Spinal cord (tissue), 10 donors: ENCODE measurements at places on chromosomes 11 and 22.

DNA sequence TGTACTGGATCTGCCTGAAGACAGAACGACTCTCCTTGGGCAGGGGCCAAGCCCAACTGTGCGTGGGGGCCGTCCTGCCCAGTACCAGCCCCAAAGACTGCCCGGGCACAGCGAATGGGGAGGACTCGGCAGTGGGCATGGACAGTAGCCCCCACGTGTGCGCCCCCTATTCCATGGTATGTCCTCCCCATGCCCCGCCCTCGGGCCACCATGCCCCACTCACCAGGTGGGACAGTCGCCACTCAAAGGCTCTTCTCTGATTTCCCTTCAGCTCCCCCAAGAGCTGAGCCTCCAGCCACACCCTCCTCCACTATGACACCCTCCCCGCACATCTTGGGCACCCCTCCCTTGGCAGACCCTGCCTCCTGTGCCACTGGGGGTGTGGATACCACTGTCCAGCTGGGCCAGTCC lies 43.5 kb downstream of the GNB1L start:
- no peaks in the 10 kb centered on the region for H3K27me3 ChIP-seq
- peaks cover 42% of the 10 kb centered on the region for H3K36me3 ChIP-seq
- H3K27ac ChIP-seq, result no peak overlapping the region
- no peak overlapping the region for H3K4me3 ChIP-seq
- peaks cover 26% of the 10 kb centered on the region for H3K4me1 ChIP-seq

- no peaks in the 10 kb centered on the region for H3K36me3 ChIP-seq
- H3K27me3 ChIP-seq, result no peaks in the 10 kb centered on the region
- H3K27ac ChIP-seq, result no peak overlapping the region
These were observed 68.3 kb upstream of the CRYBB3 start for GRCh38 chr22:25131198-25131887.

GRCh38 chr22:37907036-37907954 lies 1.2 kb downstream of the MICALL1 start:
- peak overlapping the region; percentile 52 for H3K27ac ChIP-seq
- H3K27me3 ChIP-seq, result no peaks in the 10 kb centered on the region
- no peak for DNase-seq
- H3K36me3 ChIP-seq, result peaks cover 36% of the 10 kb centered on the region
- peak overlapping the region; percentile 56 for H3K4me3 ChIP-seq

DNA sequence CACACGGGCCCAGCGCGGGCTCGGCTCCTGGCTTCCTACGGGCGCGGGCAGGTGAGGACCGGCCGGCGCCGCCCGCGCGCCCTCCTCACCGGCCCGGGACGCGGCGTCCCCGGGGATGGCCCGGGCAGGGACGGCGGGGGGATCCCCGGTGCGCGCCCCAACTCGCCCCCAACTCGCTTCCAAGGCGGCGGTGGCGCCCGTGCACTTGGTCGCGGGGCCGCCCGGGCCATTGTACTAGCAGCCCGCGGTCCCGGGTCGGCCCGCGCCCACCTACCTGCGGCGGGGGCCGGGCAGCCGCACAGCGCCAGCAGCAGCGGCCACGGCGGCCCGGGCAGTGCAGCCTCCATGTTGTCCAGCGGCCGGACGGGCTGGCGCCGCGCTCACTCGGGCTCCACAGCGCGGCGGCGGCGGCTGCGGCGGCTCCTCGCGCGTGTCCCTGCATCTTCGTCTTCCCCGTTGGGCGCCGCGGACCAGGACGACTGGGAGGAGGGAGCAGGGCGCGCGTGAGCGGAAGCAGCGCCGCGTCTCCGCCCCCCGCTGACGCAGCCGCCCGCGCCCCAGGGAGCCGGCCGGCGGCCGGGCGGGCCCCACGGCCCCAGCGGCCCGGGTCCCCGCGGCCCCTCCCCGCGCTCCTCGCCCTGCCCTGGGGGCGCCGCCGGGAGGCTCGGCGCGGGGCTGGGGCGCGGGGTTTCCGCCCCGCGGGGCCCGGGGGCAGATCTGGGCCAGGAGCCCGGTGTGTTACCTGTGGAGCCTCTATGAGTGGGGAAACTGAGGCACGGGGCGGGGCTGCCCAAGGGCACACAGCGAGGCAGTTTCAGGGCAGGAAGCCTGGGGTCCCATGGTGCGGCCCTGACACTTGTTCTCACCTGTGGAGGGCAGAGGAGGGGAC lies 159.3 kb upstream of the GRK3 start:
- H3K27me3 ChIP-seq, result peaks cover 2% of the 10 kb centered on the region
- H3K4me1 ChIP-seq, result peaks cover 45% of the 10 kb centered on the region
- no peaks in the 10 kb centered on the region for H3K36me3 ChIP-seq
- H3K4me3 ChIP-seq, result peak overlapping the region; percentile 44

DNA sequence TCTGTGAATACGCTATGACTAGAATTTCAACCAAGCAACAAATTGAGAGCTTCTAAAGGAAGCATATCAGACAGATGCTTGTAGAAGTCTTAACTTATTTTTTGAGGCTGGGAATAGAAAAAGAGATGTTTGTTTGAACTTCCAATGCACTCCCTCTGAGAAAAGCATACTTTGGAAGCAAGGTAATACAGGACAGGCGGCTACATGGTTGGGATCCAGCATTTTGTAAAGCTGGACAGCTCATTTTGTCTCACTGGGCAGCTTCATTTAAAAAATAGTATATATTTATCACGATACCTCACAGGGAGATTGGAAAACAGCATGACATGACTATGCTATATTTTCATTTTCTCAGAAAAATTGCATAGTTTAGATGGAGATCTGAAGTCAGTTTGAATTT lies 821.3 kb upstream of the API5 start:
- no peak for DNase-seq
- no peaks in the 10 kb centered on the region for H3K36me3 ChIP-seq
- no peak overlapping the region for H3K4me3 ChIP-seq
- no peaks in the 10 kb centered on the region for H3K27me3 ChIP-seq

- no peak for DNase-seq
- no peaks in the 10 kb centered on the region for H3K27me3 ChIP-seq
- H3K36me3 ChIP-seq, result no peaks in the 10 kb centered on the region
- peaks cover 8% of the 10 kb centered on the region for H3K4me1 ChIP-seq
These were observed 234 bp downstream of the SESN3 start for GRCh38 chr11:95230810-95231126.

GRCh38 chr11:10725907-10726253 lies 25.2 kb upstream of the CTR9 start:
- H3K36me3 ChIP-seq, result no peaks in the 10 kb centered on the region
- no peak for DNase-seq
- H3K27ac ChIP-seq, result no peak overlapping the region
- H3K27me3 ChIP-seq, result no peaks in the 10 kb centered on the region
- no peak overlapping the region for H3K4me3 ChIP-seq

DNA sequence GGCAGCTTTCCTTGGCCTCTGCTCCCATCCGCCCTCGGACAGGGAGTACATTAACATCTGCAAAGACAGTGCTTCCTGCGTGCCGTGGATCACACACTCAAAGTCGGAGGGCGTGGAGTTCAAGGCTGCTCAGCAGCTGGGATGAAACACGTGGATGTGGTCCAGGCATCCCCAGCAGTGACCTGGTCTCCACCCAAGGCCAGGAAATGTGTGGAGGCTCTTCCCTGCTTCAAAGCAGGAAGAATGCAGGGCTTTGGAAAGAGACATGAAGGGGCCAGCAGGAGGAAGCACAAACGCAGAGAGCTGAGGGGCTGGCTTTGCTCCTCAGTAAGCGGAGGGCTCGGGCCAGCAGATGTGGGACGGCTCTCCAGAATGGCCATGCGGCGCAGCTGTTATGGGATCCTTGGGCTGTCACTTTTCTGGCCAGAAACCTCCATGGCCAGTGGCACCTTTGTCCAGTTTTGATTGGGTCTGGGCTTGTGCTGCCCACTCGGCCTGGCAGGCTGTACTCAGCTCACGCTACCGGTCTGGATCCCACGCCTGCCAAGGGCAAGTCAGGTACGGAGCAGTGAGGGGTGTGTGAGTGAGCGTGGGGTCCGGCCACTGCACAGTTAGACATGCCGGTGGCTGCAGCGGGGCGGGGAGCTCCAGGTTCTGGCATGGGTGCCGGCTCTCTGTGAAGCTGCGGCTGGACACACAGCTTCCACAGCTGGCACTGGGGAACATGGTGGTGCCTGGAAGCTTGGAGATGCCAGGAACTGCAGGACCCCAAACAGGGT lies 438.0 kb downstream of the TBC1D22A start:
- H3K27me3 ChIP-seq, result no peaks in the 10 kb centered on the region
- H3K27ac ChIP-seq, result no peak overlapping the region
- no peak overlapping the region for H3K4me3 ChIP-seq

DNA sequence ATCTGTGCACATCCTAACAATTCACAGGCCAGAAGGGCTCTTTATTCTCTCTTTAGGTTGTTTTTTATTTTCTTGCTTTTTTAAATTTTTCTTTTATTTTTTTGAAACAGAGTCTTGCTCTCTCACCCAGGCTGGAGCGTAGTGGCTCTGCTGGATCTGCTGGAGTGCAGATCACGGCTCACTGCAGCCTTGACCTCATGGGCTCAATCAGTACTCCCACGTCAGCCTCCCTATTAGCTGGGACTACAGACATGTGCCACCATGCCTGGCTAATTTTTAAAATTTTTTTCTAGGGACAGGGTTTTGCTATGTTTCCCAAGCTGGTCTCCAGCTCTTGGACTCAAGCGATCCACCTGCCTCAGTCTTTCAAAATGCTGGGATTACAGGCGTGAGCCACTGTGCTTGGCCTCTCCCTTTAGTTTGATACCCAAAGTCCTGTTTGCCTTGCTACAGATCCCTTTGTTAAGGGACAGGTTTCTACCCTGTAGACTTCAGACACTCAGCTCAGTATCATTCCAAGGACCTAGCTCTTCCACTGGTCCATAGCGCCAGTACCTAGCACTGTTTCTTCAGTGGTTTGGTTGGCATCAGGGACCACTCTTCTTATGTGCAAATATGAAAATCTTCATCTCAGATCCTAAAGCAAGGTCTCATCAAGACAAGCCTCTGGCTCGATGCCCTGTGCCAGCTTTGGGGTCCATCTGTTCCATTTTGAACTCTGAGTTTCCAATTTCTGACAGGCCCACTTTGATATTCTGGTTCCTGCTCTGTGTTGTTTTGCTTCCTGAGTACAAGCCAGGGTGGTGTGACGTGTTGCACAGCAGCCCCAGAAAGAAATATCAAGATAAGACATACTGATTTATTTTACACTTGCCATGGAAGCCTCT lies 211.7 kb downstream of the FAT3 start:
- H3K27ac ChIP-seq, result no peak overlapping the region
- H3K4me3 ChIP-seq, result no peak overlapping the region
- no peaks in the 10 kb centered on the region for H3K4me1 ChIP-seq
- H3K27me3 ChIP-seq, result no peaks in the 10 kb centered on the region

GRCh38 chr11:1557904-1558774 lies 13.9 kb downstream of the DUSP8 start:
- no peaks in the 10 kb centered on the region for H3K27me3 ChIP-seq
- DNase-seq, result no peak
- no peak overlapping the region for H3K4me3 ChIP-seq
- H3K4me1 ChIP-seq, result peaks cover 65% of the 10 kb centered on the region

- peaks cover 30% of the 10 kb centered on the region for H3K4me1 ChIP-seq
- DNase-seq, result no peak
- no peaks in the 10 kb centered on the region for H3K27me3 ChIP-seq
- no peak overlapping the region for H3K4me3 ChIP-seq
- peaks cover 40% of the 10 kb centered on the region for H3K36me3 ChIP-seq
These were observed 58.7 kb upstream of the PRODH start for GRCh38 chr22:18994701-18995326.

DNA sequence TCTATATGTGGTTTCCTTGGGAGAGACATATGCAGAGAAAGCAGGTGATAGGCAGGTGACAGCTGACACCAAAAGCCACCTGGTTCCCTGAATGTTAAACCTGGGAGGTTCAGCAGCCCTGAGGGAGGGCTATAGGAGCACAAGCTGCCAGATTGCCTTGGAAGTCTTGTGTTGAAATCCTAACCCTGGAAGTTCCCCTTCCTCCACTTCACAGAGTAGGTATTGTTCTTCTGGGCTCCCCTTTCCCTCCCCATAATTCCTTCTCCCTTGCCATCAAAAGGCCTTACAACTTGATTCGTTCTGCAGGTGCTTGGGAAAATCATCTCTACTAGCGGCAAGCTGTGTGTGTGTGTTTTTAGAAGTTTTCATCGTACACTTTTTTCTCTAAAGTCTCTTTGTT lies 5.4 kb downstream of the LDLRAD3 start:
- H3K27ac ChIP-seq, result no peak overlapping the region
- no peak overlapping the region for H3K4me3 ChIP-seq
- no peak for DNase-seq
- H3K4me1 ChIP-seq, result peaks cover 25% of the 10 kb centered on the region
- no peaks in the 10 kb centered on the region for H3K36me3 ChIP-seq
- H3K27me3 ChIP-seq, result no peaks in the 10 kb centered on the region

DNA sequence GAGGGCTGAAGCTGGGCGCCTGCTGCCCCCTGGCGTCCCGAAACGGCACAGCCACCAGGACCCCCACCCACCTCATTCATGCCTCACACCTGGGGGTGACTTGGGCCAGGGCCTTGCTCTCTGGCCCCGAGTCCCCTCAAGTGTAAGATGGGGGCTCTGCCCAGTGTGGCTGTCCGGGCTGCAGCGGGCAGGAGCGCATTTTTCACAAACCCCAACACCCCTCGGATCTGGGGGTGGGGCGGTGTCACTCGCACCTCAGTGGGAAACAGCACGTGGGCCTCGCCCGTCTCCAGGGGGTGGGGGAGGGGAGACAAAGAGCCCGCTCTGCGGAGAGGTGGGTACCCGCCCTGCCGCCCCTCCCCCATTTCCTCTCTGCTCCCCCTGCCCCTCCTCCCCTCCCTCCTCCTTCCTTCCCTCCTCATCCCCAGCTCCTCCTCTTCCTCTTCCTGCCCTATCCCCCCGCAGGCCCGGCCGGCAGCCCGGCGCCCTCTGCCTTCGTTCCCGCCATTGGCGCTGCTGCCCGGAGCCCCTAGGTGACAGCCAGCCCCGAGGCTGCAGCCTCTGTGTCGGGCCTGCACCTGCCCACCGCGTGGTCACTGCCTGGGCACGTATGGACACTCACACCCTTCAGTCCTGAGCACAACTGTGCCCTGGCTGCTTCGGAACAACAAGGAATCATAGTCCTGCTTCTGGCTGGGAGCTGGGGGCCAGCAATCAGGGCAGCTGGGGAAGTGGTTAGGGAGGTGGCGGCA lies 6.8 kb upstream of the CDKN1C start:
- DNase-seq, result no peak
- H3K27me3 ChIP-seq, result no peaks in the 10 kb centered on the region
- H3K27ac ChIP-seq, result peak overlapping the region; percentile 57
- no peaks in the 10 kb centered on the region for H3K36me3 ChIP-seq

DNA sequence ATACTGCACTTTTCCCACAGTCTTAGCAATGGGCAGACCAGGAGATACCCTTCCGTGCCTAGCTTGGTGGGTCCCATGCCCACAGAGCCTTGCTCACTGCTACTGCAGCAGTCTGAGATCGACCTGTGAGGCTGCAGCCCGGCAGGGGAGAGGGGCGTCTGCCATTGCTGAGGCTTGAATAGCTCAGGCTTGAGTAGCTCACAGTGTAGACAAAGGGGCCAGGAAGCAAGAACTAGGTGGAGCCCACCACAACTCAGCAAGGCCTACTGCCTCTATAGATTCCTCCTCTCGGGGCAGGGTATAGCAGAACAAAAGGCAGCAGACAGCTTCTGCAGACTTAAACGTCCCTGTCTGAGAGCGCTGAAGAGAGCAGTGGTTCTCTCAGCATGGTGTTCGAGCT lies 118.1 kb downstream of the BARX2 start:
- no peaks in the 10 kb centered on the region for H3K27me3 ChIP-seq
- DNase-seq, result no peak
- no peaks in the 10 kb centered on the region for H3K4me1 ChIP-seq
- no peak overlapping the region for H3K27ac ChIP-seq
- no peak overlapping the region for H3K4me3 ChIP-seq

- no peak overlapping the region for H3K4me3 ChIP-seq
- no peaks in the 10 kb centered on the region for H3K36me3 ChIP-seq
- no peaks in the 10 kb centered on the region for H3K27me3 ChIP-seq
- H3K4me1 ChIP-seq, result peaks cover 20% of the 10 kb centered on the region
- no peak for DNase-seq
These were observed 24.8 kb downstream of the TMPRSS5 start for GRCh38 chr11:113681282-113681681.
